ENCODE measurements at places on chromosomes 1 and 21.

DNA sequence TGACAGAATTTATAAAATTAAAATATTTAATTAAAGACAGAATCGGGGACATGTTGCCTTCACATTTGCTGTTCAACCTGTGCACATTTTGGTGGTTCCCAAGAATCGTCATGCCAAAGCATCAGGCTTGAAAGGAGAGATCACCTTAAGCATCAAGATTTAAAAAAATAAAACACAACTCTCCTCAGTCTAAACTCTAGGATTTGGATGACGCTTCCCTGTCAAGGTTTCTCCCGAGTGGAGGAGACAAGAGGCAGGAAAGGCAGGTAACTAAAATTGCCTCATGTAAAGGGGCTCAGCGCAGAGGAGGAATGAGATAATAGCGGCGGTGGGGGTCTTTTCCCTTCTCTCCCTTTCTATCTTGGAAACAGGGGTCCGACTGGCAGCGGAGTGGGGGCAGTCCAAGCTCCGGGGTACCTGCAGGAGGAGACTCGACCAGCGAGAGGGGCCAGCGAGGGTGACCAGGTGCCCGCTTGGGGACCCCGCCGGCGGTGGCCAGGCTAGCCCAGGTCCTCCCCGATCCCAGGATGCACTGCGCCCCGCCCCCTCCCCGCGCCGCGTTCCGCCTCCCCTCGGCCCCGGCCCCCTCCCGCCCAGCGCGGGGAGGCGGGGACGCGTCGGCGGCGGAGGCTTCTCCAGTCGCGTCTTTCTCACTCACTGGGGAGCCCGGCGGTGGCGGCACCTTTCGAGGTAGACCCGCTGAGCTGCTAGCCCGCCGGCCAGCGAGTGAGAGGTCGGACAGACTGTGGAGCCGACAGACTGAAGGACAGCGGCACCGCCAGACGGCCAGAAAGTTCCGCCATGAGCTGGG lies at the start of gene FNBP1L:
Gene FNBP1L, plus strand, starts transcription at position 638 of the 811 bp plus-strand sequence. Its CDS starts 164 bp downstream, at position 802.
- peak; percentile 64 for DNase-seq

GRCh38 chr1:43440358-43440757 lies 13.4 kb downstream of the HYI start:
- no peak for DNase-seq

GRCh38 chr21:27480841-27481261 lies 514.0 kb upstream of the ADAMTS5 start:
- no peak for DNase-seq

DNA sequence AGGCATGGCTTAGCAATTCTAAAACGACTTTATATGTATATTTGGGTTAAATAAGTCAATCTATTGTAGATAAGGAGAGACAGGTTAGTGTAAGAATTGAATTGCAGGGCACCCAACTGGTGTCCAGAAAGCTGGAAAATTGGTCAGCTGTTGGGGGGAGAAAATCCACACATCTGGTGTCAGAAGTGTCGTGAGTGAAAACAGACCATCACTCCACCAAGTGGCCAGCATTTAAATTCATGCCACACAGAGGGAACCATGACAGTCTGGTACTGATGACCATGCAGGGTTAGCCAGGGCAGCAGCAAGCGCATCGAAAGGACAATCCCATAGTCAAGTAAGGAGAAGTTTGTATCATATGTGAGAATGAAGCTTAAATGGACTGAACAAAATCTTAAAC lies 11.7 kb downstream of the LAX1 start:
- no peak for DNase-seq

GRCh38 chr1:52152572-52152971 lies 10.7 kb downstream of the ZFYVE9 start:
- no peak for DNase-seq

DNA sequence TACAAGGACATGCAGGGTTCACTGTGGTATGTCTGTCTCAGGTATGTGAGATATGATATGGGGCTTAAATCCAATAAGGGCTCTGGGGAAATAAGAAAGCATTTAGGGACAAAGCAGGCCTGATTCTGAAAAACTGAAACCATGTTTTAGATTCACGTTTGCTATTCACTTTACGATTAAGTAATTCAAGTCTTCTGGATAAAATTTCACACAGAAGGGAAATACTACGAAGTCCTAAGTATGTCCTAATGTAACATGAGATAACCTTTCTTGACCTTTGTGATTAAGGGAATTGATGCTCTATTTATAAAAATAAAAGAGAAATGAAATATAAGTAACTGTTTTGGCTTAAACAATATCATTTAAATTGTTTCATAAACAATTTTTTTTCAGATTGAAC lies 55.4 kb downstream of the HNRNPR start:
- DNase-seq: no peak

DNA sequence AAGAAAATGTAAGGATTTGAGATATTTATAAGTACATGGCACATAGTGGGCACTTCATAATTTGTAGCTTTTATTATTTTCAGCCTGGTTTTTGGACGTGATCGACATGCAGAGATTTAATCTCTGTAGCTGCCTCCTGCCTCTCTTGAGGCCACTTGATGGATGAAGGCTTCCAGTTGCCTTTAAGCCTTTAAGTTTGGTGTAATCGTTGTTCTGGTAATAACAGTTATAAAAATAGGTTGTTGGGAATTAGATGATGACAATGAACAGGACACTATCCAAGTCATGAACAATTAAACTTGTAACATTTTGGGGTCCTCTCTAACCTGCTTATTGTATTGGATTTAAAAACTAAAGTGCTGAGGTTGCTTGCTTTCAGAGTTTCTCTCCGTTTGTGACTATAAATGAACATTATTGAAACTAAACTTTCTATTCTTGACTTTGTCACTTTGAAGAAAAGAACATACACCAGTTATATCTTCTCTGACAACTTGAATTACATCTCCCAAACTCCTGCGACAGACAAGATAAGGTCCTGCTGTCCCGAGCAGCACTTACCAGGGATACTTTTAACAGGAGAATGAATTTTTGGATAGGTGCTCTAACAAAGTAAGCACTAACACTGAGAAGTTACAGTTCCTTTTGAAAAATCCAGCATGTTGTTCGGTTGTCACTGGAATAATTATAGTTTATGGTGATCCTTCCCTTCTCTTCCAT lies 295.0 kb downstream of the NFIA start:
- DNase-seq: no peak

- no peak for DNase-seq
Measured at GRCh38 chr1:234863551-234863971, 253.6 kb upstream of the IRF2BP2 start.

DNA sequence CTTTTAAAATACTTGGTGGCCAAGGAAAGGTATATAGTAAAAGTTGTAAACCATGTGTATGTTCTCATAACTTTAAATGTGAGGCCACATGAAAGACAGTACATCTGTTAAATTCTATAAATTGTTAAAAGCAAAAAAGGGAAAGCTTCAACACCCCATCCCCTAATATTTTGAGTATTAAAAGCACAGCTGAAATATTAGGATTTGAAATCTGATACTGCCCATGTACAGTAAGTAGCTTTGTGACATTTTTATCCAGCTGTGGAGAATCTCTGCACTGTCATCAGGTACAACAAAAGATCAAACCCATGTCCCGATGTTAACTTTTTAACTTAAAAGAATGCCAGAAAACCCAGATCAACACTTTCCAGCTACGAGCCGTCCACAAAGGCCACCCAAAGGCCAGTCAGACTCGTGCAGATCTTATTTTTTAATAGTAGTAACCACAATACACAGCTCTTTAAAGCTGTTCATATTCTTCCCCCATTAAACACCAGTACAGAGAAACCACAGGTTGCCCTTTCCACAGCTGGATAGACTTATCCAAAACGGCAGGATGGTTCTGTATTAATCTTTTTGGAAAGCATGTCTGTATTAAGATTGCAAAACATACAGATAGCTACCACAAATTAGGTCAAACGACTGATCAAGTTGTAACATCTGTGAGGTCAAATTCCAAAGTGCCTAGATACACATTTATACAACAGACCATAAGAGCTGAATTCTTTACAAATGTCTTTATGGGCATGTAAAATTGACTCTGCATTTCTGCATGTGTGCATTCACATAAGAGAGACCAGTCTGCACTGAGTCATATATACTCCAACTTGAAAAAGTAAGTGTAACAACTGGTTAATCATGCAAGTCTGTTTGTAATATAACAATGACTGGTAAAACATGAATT lies 5.2 kb downstream of the IRF2BP2 start:
- DNase-seq: no peak

- no peak for DNase-seq
Measured at GRCh38 chr1:107976836-107977235, 11.9 kb upstream of the VAV3 start.

- DNase-seq: no peak
Measured at GRCh38 chr1:180166436-180166800, 11.7 kb downstream of the QSOX1 start.

DNA sequence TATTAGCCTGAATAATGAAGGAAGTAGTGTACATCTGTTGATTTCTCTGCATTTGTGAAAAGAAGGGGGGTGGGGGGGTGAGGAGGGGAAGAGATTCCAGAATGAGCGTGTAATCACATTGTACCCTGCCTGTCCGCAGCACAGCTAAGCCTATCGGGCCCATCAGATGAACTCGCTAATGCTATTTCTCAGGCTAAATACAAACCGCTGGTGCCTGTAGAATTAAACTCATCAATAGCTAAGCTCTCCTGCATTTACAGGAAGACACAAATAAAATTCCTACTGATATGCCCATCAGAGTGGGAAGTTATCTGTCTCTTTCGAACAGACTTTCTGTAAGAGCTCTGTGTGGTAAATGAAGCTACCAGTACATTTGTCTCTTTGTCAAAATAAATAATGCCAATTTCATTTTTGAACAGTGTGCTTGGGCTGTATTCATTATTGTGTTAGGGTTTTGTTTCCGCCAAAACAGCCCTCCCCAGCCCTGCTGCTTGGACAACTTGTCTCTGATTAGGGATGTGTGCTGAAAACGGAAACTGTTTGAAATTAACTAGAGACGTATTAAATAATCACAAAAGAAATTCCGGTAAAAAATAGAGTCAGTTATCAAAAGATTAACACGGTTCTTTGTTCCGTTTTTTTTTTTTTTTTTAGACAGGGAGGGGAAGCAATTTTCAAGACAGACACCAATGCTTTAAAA lies 305.4 kb downstream of the TTLL7 start:
- no peak for DNase-seq

GRCh38 chr1:86704972-86705664 lies 742 bp downstream of the SH3GLB1 start:
- DNase-seq: no peak

DNA sequence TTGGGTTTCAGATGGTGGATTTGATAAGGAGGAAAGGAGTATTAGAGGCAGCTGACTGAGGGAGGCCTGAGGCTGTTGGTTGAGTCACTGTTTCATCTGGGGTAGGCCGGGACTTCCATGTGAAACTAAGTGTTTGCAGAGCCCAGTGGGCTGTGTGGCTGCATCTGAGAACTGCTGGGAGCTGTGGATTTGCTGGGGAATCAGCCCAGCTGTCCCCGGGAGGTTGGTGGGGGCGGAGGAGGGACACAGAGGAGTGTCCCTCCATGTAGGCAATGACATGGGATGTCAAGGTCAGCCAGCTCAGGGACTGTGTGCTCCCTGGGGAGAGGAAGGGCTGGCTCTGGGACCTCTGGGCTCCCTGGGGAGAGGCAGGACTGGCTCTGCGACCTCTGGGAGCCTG lies 36.4 kb downstream of the SLC2A7 start:
- no peak for DNase-seq

DNA sequence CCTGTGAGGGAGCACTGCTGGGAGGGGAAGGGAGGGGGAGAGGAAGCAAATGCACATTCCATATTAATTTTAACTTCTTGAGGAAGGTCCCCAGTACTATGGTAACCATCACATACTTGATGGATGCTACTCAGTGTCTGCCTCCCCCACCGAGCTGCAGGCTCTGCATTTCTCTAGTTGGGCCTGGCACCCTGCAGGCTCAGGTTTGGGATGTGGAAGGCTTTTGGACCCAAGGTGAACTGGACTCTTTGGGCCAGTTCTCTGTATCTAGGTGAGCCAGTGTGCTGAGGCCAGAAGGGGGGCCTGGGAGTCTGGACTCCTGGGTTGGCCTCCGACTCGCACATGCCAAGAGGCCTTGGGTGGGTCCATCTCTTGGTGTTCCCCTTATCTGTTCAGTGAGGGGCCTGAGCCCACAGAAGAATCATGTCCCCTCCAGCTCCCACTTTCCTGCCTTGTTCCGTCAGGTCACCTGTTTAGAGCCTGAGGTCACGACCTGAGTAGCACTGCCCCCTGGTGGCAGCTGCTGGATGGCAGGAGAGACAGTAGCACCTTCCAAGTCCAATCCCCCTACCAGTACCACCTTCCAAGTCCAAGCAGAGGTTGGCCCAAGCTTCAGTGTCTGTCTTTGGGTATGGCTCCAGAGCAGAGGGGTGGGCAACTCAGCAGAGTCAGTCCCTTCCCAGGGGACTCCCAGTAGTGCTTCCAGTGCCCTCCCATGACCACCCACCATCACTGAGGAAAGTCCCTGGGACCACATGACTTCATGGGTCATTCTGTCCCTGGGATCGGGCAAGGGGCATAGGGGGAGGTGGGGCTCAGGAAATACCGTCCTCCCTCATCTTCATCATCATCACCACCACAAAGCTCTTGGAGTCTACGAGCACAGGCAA lies 241.8 kb downstream of the TRABD2B start:
- DNase-seq: peak; percentile 3

DNA sequence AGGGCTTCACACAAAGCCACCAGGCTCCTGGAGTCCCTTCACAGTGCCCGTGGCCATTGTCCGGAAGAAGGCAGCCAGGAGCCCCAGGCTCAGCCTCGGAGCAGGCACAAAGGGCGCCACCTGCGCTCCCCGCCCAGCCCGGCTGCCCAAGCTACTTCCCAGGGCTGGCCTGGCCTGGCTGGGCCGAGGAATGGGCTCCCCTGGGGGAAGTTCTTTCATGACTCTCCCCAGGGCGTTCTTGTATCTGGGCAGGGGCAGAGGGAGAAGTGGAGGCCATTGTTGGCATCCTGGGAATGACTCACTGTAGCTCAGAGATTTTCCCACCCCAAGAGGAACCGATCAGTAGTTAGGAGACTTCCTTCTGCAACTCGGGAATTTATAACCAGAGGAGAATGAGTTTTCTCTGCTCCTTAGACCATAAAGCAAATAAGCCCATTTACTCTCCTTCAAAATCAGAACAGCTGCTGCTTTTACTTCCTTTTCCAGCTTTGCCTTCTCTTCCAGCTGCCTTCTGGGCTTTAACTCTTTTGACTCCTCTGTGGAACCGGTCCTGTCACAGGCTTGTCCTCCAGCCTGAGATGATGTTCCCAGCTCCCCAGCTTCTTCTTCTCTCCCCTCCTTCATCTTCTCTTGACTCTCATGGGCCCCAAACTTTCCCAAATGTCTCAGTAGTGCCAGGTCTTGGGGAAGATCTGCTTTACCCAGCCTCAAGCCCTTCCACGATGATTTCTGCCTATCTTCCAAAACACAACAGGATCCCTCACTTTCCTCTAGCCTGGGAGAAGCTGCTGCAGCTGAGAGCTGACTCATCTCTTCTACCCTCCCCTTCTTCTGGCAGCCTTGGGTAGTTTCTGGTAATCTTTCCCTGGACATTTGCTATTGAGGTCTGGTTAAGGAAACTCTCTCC lies 118.7 kb upstream of the CD34 start:
- DNase-seq: no peak

All from naive B cell (primary cell).